Lower lobe of right lung (tissue), 2 donors: ENCODE measurements at places on chromosomes 7 and 10.

DNA sequence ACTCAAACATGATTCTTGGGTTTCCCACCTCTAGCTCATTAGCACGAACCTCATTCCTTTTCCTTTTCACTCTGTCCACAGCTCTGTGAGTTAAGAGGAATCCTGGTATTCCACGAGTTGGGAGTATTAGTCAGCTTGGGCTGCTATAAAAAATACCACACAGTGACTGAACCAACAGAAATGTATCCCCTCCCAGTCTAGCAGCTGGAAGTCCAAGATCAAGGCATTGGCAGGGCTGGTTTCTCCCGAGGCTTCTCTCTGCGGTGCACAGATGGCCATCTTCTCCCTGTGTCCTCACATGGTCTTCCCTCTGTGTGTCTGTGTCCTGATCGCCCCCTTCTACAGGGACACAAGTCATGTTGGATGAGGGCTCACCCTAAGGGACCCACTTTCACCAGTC is 261.6 kb downstream of the TNS3 start:
- no peak for DNase-seq

DNA sequence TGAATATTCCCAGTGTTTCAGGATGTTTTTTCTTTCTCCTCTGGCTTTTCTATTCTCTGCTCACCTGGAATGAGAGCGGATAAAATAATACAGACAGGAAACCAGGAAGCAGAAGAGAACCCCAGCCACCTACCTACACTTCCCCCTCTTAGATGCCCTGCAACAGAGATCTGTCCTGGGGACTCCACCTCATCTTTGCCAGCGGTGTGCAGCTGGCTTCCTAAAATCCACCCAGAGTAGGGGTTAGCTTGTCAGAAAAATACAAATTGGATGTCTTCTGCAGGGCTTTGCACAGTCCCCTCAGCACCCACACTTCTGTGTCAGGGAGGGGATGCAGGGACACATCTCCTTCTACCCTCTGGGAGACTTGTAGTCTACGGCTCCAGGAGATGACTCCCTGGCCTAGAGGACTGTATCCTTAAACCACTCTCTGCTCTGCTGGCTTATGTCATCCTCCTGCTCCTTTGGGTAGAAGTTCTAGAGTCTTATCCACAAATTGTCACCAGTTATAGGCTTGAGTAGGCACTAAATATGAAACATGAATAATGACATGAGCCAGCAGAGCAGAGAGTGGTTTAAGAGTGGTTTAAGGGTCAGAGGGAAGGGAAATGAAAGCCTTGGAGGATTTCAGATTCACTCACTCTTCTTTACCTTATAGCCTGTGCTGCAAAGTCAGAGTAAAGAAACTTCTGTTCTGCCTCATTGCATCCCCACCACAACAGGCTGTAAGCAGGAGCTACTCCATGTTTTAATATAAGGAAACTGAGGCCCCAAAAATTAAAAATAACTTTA is 749.4 kb downstream of the AUTS2 start:
- no peak for DNase-seq

DNA sequence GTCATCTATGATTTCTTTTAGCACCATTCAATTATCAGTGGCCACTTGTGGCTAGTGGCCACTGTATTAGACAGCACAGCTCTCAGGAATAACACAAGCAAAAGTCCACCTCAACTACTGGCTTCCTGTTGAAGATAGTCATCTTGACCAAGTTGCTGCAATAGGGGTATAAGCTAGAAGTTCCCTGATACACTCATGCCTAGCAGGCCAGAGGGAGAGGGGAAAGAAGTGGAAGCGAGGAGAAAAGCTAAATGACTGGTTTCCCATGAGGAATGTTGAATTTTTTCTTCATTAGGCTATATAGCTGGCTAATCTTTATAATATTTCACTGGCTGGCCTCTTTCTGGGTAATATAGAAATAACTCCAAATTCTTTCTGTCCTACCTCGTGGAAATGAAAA is 327.5 kb upstream of the MEOX2 start:
- no peak for DNase-seq

- DNase-seq = no peak
Measured at GRCh38 chr7:142298009-142298408, 40.2 kb upstream of the PRSS58 start.

GRCh38 chr10:68543004-68543918 is 15.9 kb upstream of the SLC25A16 start:
- DNase-seq = no peak

DNA sequence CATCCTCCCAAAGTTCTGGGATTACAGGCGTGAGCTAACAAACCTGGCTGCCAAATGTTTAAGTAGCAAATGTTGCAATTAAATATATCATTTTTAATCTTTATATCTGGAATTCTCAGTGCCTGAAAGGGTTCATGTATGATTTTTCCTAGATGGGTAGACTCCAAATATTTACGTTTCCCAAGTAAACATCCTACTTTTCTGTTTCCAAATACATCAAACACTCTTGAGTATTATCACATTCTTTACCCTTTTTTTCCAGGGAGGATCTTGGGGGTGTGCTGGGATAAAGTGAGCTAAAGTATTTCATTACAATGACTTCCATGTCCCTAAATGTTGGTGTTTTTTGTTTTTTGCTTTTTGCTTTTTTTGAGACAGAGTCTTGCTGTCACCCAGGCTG is 32.9 kb upstream of the CYTH3 start:
- no peak for DNase-seq

GRCh38 chr7:157729566-157729965 is 392.8 kb downstream of the DNAJB6 start:
- DNase-seq = no peak

DNA sequence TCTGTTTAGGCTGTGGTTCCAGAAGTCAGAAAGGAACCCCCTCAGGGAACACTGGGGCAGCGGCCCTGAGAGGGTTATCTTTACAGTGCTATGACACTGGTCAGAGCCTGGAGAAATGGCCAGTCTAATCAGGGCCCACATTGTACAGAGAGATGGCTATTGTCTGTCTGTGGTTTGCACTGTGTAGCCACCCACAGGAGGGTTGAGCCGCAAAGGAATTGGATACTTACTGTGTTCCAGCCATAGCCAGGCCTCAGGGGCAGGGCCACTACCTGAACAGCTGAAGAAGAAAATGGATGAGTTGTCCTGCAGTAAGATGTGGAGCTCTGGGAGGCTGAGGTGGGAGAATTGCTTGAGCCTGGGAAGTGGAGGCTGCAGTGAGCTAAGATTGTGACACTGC is 47.5 kb upstream of the PODXL start:
- DNase-seq = no peak

DNA sequence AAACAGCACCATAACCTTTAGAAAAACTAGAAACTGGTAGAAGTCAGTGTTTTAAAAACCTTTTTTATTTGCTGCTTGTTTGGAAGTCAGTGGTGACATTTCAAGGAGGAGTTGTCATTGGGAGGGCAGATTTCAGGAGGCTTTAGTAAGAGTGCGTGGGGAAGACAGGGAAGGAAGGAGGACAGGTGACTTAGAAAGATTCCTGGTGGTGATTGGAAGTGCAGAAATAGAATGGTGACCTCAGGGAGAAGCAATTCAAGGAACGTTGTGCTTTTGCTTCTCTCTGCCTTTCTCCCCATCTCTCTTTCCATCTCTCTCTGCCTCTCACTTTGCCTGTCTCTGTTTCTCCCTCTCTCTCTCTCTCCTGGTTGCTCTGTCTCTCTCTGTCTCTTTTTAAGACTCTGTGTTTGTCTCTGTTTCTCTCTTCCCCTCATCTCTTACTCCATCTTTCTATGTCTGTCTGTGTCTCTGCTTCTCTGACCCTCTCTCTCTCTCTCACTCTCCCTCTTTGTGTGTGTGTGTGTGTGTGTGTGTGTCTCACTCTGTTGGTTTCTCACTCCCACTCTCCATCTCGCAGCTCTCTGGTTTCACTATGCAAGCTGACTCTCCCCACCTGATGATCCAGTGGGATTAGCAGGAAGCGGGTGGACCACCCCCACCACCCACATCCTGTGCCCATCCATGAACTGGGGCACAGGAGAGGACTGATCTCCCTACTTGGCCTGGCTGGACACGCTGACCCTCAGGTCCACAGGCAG is 10.9 kb upstream of the PFKP start:
- DNase-seq = no peak

DNA sequence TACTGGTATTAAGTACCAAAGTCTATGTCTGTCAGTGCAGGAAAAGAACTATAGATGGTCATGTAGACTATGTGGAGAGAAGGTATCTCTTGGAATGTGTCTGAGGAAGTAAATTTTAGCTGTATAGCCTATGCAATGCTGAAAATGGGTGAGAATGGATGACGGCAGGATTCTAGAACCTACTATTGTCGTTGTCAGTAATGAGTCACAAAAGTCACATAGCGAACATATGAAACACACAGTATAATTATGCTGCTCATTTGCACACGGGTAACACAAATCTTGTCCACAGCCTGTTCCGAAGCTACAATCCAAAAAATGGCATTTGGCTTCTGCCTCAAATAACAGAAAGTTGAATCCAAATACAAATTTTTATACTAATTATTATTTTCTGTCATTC is 33.6 kb upstream of the KMT2E start:
- DNase-seq = no peak

- DNase-seq = no peak
Measured at GRCh38 chr10:80277567-80278250, 11.7 kb downstream of the MAT1A start.

DNA sequence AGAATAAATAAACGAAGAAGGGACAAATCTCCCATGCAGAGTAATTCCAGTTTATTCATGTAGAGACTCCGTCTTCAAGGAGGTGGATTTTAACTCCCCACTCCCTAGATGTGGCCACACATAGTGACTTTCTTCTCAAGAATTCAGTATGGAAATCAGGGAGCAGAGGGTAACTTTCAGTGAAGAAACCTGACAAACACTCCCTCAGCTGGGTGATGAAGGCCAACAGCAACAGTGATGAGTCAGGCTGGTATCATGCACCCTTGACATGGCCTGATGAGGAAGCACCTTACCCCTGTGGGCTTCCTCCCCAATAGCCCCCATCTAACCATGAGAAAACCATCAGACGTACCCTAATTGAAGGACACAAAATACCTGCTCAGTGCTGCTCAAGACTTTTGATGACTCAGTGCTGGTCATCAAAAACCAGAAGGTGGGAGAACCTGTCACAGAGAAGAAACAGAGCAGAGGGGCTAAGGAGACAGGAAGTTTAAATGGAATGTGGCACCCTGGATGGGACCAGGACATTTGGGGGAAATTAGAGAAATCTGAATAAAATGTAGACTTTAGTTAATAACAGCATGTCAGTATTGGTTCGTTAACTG is 50.6 kb downstream of the ADAMTS14 start:
- DNase-seq = no peak

DNA sequence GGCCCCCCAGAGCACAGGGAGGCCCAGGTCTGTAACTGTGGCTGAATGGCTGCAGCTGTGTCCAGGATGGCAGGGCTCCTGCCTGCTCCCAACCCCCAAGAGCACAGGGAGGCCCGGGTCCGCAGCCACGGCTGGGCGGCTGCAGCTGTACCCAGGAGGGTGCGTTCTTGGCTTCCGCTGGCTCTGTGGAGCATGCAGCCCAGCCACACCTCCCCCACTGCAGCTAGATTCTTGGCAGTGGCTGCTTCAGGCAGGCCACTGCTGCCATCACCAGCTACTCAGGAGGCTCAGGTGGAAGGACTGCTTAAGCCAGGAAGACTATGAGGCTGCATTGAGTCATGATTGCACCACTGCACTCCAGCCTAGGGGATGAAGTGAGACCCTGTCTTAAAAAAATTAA is 27.9 kb downstream of the C7orf25 start:
- DNase-seq = peak; percentile 77

- DNase-seq = no peak
Measured at GRCh38 chr10:98649170-98649569, 202.4 kb upstream of the HPS1 start.

GRCh38 chr10:1933215-1933614 is 195.9 kb upstream of the ADARB2 start:
- no peak for DNase-seq

GRCh38 chr7:132256721-132257212 is 319.5 kb downstream of the PLXNA4 start:
- DNase-seq = no peak

DNA sequence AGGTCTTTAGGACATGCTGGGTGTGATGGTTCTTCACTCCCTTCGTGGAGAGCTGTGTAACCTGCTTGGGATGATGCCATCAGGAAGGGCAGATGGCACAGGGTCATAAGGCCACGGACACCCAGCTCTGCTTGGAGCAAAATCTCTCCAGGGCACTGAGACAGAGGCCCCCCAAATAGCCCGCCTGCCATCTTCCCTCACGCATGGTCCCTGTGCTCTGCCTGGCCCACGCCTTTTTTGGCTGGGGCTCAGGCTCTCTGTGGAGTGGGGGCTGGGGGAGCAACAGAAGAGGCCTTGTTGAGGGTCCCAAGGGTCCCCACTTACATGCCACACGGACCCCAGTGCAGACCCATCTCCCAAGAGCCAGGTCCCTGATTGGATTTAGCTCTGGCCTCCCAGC is 93.3 kb upstream of the RET start:
- no peak for DNase-seq

DNA sequence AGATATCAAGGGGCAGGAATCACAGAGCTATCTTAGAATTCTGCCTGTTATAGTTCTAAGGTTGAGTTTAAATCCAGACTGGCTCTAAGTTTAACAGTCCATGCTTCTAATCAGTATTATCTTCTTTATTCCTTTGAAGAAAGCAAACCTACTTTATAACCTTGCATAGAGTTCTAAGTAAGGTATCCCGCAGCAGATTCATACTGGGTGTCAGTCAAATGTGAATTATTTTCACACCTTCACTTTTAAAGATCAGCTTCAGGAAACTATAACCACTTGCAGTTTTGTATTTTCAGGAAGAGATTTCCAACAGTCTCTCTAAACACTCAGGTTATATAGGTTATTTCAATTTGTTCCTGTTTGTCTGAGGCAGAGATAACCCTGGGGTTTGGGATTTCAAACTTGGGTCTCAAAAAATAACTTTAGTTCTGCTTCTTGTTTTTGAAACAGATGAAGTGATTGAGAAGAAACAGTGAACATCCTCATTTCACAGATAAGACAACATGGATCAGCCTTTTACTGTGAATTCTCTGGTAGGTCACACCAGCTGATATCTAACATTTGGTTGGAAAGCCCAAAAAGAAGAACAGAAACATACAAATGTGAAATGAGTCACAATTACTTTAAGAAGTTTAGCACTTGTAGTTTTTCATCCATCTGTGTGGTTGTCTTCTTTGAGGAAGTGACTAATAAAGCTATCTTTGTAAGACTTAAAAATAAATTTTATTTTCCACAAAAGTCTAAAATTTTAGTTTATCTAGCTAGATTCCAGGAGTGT is 21.4 kb downstream of the STAMBPL1 start:
- no peak for DNase-seq

DNA sequence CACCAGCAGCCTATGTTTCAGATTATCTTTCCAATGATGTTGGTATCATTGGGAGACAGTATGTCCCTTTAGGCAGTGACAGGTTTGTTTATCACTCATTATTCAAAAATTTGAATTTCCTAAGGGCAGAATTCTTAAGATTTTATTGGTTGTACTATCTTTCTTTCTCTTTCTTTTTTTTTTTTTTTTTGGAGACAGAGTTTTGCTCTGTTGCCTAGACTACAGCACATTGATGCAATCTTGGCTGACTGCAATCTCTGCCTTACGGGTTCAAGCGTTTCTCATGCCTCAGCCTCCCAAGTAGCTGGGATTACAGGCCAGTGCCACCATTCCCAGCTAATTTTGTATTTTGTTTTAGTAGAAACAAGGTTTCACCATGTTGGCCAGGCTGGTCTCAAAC is 111.2 kb downstream of the PON1 start:
- DNase-seq = no peak
